Cardiac muscle cell (in vitro differentiated cells and primary cell): ENCODE measurements at places on chromosomes 2 and 18.

DNA sequence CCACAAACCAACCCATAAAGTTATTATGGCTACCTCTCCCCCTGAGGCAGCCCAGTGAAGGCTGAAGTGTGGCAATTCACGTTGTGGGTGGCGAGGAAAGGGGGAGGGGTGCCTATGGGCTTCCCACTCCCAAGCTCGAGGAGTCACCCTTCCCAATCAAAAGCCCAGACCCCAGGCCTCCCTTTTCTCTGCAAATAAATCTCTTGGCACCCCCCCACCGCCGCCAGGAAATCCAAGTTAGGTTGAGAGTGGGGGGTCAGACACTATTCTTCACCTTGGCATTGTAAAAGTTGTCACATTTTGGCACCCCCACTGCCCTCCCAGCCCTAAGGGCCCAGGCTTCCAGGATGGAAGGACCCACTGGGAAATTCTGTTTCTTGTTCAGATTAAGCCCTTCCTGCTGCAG lies 6.9 kb downstream of the ANKRD53 start:
- H3K27me3 ChIP-seq, result no peaks in the 10 kb centered on the region
- no peak for DNase-seq
- no peaks in the 10 kb centered on the region for H3K4me1 ChIP-seq
- no peak overlapping the region for H3K27ac ChIP-seq
- peaks cover 6% of the 10 kb centered on the region for H3K36me3 ChIP-seq
- H3K4me3 ChIP-seq, result no peak overlapping the region

GRCh38 chr2:228318218-228318617 lies 136.7 kb upstream of the SPHKAP start:
- no peak overlapping the region for H3K4me3 ChIP-seq
- no peaks in the 10 kb centered on the region for H3K27me3 ChIP-seq
- DNase-seq, result peak; percentile 7

- no peaks in the 10 kb centered on the region for H3K4me1 ChIP-seq
- H3K4me3 ChIP-seq, result no peak overlapping the region
- H3K27me3 ChIP-seq, result no peaks in the 10 kb centered on the region
- no peak overlapping the region for H3K27ac ChIP-seq
- DNase-seq, result no peak
Observed at GRCh38 chr2:88006912-88007439, 9.4 kb downstream of the RNU2-63P start.

GRCh38 chr2:192010073-192010472 lies 163.2 kb upstream of the CAVIN2 start:
- no peaks in the 10 kb centered on the region for H3K27me3 ChIP-seq
- no peaks in the 10 kb centered on the region for H3K36me3 ChIP-seq
- H3K4me1 ChIP-seq, result peaks cover under 1% of the 10 kb centered on the region
- no peak for DNase-seq
- H3K27ac ChIP-seq, result no peak overlapping the region
- H3K4me3 ChIP-seq, result no peak overlapping the region

DNA sequence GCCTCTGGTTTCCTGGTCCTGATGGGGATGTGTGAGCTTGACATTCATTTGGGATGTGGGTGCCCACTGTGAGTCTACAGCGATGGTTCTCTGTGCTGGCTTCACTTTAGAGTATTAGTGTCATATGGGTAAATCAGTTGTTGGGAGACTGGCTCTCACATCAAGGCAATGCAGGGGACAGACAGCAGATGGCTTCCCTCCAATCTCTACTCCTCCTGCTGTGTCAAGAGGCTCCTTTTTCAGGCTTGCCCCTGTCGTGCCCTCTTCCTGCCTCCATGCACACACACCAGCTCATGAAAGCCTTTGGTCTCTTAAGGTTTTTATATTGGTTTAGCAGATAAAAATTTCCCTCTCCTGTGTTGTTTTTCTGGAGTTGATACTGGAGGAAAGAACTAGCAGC lies 315.6 kb downstream of the RDH14 start:
- H3K4me3 ChIP-seq, result no peak overlapping the region
- H3K36me3 ChIP-seq, result no peaks in the 10 kb centered on the region
- H3K4me1 ChIP-seq, result peaks cover 36% of the 10 kb centered on the region
- no peak for DNase-seq
- no peaks in the 10 kb centered on the region for H3K27me3 ChIP-seq

GRCh38 chr2:72116081-72116533 lies 31.6 kb downstream of the CYP26B1 start:
- H3K27ac ChIP-seq, result no peak overlapping the region
- no peak for DNase-seq
- no peaks in the 10 kb centered on the region for H3K36me3 ChIP-seq
- no peaks in the 10 kb centered on the region for H3K4me1 ChIP-seq
- no peak overlapping the region for H3K4me3 ChIP-seq

- H3K27me3 ChIP-seq, result no peaks in the 10 kb centered on the region
- H3K27ac ChIP-seq, result no peak overlapping the region
- no peak for DNase-seq
- no peaks in the 10 kb centered on the region for H3K4me1 ChIP-seq
- no peaks in the 10 kb centered on the region for H3K36me3 ChIP-seq
- H3K4me3 ChIP-seq, result no peak overlapping the region
Observed at GRCh38 chr2:191465766-191466420, 212.0 kb upstream of the NABP1 start.

- H3K27ac ChIP-seq, result no peak overlapping the region
- peaks cover 17% of the 10 kb centered on the region for H3K27me3 ChIP-seq
- no peaks in the 10 kb centered on the region for H3K4me1 ChIP-seq
Observed at GRCh38 chr18:54957996-54958395, 1.3 kb downstream of the CCDC68 start.

DNA sequence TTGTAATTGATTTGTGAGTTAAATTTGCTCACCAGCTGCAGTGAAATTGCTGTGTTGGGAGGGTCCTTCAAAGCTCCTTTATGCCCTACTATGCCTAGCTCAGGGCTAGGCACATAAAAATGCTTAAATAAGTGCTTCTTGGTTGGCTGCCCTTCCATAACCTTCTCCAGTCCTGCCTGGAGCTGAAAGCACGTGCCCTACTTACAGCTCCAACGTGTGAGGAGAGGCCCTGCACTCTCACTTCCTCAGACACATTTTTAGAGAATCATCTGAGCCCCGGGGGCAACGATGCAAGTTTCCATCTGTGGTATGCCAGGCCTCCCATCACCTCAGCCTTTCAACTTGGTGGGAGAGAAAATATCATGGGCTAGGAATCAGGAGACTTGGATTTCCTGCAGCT lies 202.7 kb downstream of the BCL11A start:
- H3K27ac ChIP-seq, result no peak overlapping the region
- no peaks in the 10 kb centered on the region for H3K27me3 ChIP-seq
- no peak overlapping the region for H3K4me3 ChIP-seq
- H3K36me3 ChIP-seq, result no peaks in the 10 kb centered on the region
- DNase-seq, result no peak

DNA sequence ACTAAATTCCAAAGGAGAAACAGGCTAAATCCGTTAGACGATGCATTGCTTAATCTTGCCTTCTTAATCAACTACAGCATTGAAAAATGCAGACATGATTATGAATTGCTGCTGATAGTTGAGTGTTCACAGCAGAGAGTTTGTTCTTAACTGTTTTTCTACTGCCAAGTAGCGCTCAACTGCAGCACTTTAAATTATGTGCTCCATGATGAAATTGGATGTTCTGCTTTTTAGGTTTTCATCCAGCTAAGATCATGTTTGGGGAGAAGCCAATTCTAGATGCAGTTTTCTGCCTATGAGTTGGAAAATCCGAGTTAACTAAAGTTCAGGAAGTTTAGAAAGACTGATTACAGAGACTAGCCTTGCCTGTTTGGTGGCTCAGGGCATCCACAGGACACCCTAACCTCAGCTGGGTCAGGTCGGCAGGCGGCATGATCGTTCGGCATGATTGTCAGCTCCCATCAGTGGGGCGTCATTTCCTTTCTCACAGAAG lies 119.4 kb upstream of the PIEZO2 start:
- H3K4me1 ChIP-seq, result no peaks in the 10 kb centered on the region
- no peak overlapping the region for H3K4me3 ChIP-seq

DNA sequence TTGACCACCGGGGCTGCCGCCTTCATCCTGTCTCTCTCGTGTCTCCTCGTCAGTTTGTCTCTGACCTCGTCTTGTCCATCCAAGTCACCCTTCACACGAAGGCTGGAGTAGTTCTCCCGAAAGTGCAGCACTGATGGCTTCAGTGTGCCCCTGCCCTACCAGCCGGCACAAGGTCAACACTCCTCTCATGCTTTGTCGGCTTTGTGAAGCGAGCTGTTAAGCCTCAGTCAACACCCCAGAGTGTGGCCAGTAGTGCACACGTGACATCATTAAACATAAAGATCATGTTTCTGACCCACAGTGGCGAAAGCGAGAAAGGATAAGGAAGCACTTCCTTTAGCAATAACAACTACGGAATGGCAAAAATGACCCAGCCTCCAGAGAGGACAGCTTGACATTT lies 23.2 kb downstream of the ACKR3 start:
- H3K4me3 ChIP-seq, result no peak overlapping the region
- no peaks in the 10 kb centered on the region for H3K27me3 ChIP-seq
- no peaks in the 10 kb centered on the region for H3K36me3 ChIP-seq
- H3K4me1 ChIP-seq, result peaks cover 4% of the 10 kb centered on the region
- DNase-seq, result peak; percentile 56

GRCh38 chr2:199457147-199458008 lies at the start of gene SATB2:
Gene SATB2 (minus strand): TSS chr2:199457939. CDS start chr2:199456037, 1,902 bp downstream.
- peaks cover 77% of the 10 kb centered on the region for H3K27me3 ChIP-seq
- no peaks in the 10 kb centered on the region for H3K36me3 ChIP-seq
- H3K4me3 ChIP-seq, result peak within 1 kb of the TSS; percentile 71
- peak; percentile 34 for DNase-seq
- no peak within 1 kb of the TSS for H3K27ac ChIP-seq

DNA sequence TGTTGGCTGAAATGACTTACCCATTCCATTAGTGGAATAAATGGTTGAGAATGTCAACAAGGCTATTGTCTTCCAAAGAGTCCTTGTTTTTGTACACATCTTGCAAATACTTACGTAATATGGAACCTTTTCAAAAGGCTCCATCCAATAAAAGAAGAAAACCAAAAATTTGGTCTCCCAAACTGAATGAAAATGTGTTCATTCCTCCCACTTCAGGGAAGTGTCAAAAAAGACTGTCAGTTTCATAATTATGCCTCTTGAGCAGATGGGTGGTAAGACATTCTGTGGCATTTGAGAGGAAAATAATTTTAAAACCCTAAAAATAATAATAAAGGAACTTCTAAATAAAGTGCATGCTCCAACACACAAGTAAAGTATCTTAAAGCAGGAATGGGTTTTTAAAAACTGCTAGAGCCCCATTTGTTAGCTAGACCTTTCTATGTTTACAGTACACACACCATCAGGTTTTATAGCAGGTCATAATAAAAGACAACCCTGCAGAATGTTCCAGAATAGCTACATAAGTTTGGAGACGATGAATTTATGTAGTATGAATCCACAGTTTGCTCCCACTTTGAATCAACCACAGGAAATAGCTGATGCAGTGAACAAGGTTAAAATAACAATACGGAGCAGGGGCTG lies 843.7 kb downstream of the LRRTM4 start:
- no peak for DNase-seq
- H3K4me3 ChIP-seq, result no peak overlapping the region
- no peaks in the 10 kb centered on the region for H3K27me3 ChIP-seq
- H3K27ac ChIP-seq, result no peak overlapping the region
- H3K36me3 ChIP-seq, result no peaks in the 10 kb centered on the region

DNA sequence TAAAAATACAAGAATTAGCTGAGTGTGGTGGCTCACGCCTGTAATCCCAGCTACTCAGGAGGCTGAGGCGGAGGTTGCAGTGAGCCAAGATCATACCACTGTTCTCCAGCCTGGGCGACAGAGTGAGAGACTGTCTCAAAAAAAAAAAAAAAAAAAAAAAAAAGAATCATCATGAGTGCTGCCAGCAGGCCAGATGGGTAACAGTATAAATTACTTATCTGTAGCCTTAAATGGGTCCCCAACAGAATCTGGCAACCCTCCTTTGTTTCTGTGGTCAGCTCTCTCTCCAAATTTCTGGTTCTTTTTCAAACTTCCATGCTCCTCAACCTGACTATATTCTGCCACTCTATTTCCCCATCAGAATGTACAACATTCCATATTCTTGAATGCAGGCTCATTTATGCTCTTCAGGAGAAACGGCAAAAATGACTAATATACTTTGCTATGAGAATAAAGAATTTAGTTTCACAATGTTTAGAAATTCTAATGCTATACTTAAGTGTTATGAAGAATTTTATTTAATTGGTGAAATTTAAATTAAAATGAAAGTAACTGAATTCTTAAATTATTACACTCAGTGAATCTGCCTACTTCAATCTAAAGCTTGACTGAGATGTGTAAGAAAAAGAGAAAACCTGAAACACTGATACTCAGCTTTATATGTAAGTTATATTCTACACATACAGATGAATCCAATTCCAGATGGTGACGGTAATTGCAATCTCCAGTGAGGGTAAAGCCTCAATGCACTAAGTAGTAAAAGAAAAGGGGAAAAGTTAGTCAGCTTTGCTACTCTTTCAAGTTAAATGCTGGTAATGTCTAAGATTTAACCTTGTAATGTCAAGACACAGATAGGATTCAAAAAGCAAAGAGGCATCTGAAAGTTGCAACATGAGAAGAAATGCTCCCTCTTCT lies 24.8 kb downstream of the LPIN2 start:
- H3K4me1 ChIP-seq, result no peaks in the 10 kb centered on the region
- H3K4me3 ChIP-seq, result no peak overlapping the region
- H3K27me3 ChIP-seq, result no peaks in the 10 kb centered on the region
- H3K36me3 ChIP-seq, result no peaks in the 10 kb centered on the region
- H3K27ac ChIP-seq, result no peak overlapping the region

DNA sequence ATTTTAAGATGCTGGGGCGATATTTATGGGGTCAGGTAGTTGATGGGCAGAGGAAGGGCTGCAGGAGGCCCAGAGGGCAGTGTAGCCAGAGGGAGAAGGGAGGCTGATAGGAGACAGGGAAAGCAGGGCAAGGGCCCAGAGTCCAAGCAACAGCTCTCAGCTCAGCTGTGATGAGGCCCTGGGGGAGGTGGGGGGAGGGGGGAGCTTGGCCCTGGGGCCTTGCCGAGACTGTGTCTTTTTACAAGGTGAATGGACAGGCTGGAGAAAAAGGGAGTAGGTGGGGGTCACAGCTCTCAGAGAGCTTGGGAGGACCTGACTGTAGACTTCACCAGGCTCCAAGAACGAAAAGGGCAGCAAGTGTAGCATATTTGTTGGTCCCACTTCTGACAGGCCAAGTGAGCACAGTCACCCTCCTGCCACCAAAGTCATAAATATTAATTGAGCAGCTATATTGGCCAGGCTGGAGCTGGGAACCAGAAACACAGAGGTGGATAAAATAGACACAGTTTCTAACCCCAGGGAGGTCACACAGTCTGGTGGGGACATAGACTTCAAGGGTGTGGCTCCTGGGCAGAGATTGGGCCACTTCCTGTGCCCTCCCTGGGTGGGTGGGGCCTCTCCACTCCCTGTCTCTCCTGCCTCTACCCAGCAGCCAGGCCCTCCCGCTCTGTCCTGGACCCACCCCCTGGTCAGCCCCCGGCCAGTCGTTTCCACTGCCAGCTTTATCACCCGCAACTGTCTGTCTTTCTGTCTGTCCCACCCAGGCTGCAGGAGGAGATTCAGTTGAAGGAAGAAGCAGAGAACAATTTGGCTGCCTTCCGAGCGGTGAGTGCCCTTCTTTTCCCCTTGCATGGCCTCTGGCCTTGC lies 1.4 kb downstream of the DES start:
- no peak for DNase-seq
- no peaks in the 10 kb centered on the region for H3K27me3 ChIP-seq
- H3K27ac ChIP-seq, result peak overlapping the region; percentile 60
- no peak overlapping the region for H3K4me3 ChIP-seq
